ENCODE measurements at places on chromosomes 12 and 14.

- no peak for DNase-seq
Observed at GRCh38 chr12:57929092-57929830, 12.1 kb upstream of the ATP23 start.

- no peak for DNase-seq
Observed at GRCh38 chr12:52335598-52336262, 14.5 kb upstream of the KRT83 start.

DNA sequence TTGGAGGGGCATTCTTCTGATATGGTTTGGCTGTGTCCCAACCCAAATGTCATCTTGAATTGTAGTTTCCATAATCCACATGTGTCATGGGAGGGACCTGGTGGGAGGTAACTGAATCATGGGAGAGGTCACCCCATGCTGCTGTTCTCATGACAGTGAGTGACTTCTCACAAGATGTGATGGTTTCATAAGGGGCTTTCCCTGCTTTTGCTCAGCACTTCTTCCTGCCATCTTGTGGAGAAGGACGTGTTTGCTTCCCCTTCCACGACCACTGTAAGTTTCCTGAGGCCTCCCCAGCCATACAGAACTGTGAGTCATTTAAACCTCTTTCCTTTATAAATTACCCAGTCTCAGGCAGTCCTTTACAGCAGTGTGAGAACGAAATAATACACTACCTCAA is 382.4 kb downstream of the VRK1 start:
- no peak for DNase-seq

DNA sequence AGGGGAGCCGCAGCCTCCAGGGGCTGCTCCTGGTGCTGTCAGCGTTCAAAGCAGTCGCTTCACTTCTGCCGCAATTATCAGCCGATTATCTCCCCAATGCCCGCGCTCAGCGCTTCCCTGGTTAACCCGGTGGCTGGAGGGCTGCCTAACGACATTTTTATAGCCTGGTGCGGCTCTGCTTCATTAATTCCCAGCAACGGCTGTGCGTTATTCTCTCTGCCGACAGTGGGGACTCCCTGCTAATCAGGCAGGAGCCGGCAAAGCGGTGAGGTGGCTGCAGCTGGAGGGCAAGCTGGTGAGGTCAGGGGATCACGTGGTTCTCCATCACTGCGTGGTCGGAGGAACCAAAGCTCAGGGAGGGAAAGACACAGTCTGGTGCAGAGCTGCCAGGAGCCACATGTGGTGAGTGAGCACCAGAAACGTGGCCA is 62.9 kb downstream of the GLRX5 start:
- no peak for DNase-seq

DNA sequence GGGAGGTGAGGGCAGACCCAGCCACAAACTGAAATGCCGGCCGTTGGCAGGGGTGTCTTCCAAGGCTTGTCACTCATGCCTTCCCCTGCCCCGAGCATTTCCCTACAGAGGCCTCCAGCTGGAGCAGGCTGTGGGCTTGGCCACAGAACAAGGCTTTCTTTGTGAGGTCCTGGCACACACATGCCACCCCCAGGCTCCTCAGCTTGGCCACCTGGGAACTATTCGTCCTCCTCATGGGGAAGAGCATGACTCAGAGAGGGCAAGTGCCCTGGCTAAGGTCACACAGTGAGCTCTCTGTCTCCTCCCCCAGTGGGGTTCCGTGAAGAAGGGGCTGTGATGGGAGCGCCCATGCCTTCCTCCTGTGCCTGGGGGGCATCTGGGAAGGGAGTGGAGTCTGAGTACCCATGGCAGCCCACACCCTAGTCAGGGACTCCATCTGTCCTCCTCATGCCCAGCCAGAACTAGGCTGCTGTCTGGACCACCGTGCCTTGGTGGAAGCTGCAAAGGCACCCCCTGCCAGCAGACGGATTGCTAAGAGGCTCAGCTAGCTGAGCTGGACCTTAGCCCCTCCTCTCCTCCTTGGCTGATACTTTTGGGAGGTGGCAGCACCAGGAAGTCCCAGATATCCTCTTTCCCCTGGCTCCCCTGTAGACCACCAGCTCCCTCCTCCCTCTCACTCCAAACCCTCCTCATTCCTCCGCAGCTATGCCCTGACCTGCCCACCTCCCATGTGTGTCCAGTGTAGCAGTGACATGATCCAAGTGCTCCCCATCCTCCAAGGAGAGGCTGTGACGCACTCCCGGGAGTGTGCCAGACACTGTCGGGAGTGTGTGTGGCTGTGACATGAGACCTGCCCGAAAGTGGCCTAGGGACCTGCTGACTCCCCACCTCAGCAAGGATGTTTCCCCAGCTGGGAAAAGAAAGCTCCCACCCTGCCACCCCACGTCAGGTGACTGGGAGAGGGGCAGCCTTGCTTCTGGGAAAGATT is 21.4 kb downstream of the ABCB9 start:
- no peak for DNase-seq

DNA sequence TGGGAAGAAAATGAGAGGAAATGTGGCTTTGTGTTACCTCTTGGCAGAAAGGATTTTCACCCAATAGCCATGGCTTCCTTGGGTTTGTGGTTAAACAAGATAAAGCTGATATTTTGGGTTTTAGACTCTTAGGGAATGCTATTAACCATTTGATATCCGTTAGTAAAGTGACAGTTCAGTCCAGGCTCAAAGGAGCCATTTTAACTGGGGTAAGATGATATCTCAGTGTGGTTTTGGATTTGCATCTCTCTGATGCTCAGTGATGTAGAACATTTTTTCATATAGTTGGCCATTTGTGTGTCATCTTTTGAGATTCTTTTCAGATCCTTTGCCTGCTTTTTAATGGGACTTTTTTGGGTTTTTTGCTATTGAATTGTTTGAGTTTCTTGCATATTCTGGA is 30.1 kb downstream of the IFT43 start:
- no peak for DNase-seq

DNA sequence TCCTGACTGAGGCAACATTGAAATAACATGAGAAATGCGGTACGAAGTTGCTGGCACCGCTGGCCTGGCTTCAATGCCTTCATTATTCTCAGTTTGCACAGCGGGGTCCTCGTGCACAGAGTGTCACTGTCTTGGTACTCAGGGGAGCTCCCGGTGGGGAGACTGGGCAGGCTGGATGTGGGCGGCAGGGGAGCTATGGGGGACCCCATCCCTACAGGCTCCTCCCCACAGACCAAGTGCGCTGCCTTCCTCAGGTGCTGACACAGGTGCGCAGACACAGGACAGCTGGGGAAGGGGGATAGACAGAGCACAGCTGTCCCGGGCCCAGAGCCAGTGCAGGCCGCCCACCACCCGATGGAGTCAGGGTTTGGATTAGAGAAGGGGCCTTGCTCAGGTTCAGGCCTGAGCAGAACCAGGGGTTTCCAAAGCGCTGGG is 270.1 kb downstream of the ADGRD1 start:
- DNase-seq: no peak

GRCh38 chr12:65896743-65897142 is 72.5 kb downstream of the HMGA2 start:
- no peak for DNase-seq

GRCh38 chr14:97306760-97307246 is 509.6 kb downstream of the VRK1 start:
- DNase-seq: no peak
